GM12891 (cell line): ENCODE measurements at places on chromosomes 1 and 21.

- no peak for DNase-seq
These were observed 44.8 kb downstream of the OLFML3 start for GRCh38 chr1:114024049-114024448.

- no peak for DNase-seq
These were observed 23.7 kb upstream of the EPHA8 start for GRCh38 chr1:22539510-22540118.

GRCh38 chr1:218671573-218671972, 326.4 kb downstream of the TGFB2 start:
- no peak for DNase-seq

- no peak for DNase-seq
These were observed 42.9 kb downstream of the HLX start for GRCh38 chr1:220921971-220922635.

DNA sequence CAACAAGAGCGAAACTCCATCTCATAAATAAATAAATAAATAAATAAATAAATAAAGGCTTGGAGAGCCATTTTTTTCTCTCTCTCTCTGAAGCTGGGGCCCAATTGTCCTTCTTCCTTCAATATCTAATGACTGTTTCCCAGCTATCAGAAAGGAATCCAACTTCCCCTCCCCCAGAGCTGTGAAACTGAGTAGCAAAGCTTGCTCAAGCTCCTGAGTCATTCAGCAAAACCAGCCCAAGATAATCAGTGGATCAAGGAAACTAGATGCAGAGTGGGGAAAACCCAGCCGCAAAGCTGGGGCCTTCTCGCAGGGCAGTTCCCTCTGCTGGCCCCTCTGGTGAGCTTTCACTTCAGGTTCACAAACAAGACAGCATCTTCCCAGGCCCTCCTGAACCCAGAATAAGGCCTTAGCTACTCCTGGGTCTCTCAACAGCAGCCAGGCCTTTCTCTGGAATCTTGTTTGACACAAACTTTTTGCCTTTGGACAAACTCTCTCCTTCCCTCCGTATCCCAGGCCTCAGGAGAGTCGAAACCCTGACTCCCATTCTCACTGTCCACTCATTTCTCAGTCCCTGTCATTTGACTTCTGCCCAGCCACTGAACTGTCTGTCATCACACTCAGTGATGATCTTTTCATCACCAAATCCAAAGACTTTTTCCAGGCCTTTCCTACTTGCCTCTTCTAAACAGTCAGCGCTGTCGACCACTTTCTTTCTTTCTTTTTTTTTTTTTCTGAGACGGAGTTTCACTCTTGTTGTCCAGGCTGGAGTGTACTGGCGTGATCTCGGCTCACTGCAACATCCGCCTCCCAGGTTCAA, 18.0 kb upstream of the PTP4A2 start:
- DNase-seq, result no peak

GRCh38 chr1:85865213-85865612, 157.0 kb upstream of the ZNHIT6 start:
- DNase-seq, result no peak

DNA sequence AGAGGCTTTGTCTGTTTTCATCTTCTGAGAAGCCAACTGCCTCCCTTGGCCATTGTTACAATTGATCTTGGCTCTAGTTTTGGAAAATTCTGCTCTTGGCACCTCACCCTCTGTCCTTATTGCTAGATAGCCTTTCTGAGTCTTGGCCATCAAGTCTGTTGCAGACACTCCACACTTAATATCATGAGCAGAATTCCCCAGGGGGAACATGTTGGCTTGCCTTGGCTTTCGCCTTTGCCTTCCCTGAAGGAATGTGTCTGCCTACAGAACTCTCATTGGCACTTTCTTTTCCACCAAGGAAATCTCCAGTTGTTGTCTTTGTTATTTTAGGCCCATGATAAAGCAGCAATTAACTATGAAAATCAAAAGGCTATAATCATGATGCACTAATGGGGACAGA, 42.7 kb upstream of the LDLRAP1 start:
- no peak for DNase-seq

- DNase-seq, result no peak
These were observed 65.8 kb upstream of the BCL9 start for GRCh38 chr1:147475488-147475887.

DNA sequence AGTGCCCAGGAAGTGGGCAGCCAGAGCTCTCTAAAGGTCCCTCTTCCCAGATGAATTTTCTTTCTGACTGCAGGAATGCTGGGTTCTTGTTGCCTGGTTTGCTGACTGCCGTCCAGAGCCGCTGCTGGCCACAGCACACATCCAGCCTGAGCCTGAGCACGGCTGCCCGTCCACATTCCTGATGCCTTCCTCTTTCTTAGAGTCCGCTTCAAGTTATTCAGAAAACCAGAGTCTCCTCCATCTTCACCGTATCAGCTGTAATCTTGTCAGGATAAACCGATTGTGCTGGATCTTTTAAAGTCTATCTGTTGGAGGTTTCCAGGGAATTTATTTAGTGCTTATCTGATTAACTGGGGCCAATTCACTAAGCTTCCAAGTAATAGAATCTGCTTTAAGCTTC, 84.8 kb upstream of the BCAR3 start:
- no peak for DNase-seq

- DNase-seq, result no peak
These were observed 16.4 kb downstream of the INPP5B start for GRCh38 chr1:37930246-37931101.

DNA sequence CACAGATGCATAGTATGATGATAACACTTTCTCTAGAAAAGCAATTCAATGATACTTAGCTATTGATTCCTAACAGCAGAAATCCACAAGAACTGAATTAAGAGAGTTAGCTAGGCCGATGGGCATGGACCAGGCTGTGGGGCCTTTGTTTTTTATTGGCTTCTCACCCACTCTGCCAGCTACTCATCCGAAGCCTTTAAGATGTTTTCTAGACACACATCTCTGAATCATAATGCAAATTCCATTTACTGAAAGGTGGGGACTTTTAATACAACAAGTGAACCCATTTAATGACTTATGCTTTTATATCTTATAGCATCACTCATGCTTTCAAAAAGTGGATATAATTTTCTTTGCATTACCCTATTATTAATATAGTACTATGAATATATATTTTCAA, 170.2 kb downstream of the RUNX1 start:
- DNase-seq, result no peak

- no peak for DNase-seq
These were observed 220.6 kb upstream of the PKN2 start for GRCh38 chr1:88463401-88463985.

DNA sequence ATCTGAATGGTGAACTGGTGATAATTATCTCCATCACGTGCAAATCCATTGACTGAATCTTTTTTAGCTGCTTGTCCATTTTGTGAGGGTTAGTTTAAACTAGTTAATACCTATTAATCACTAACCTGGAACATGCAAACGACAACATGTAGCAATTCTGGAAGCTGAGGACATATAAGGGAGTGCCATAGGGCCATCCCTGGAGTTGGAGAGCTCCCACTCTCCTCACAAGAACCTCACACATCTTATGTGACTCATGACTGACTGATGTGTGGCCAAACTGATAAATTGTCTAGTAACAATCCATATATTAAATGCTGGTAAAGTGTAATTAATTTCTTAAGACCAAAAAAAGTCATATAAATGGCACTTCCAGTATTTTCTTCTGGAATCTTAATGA, 62.9 kb upstream of the HOOK1 start:
- DNase-seq, result no peak

GRCh38 chr1:31228986-31229385, 10.7 kb downstream of the NKAIN1 start:
- no peak for DNase-seq

- no peak for DNase-seq
These were observed 19.7 kb downstream of the FGGY start for GRCh38 chr1:59316497-59317128.

GRCh38 chr1:43534256-43534655, 3.6 kb downstream of the PTPRF start:
- DNase-seq, result no peak

DNA sequence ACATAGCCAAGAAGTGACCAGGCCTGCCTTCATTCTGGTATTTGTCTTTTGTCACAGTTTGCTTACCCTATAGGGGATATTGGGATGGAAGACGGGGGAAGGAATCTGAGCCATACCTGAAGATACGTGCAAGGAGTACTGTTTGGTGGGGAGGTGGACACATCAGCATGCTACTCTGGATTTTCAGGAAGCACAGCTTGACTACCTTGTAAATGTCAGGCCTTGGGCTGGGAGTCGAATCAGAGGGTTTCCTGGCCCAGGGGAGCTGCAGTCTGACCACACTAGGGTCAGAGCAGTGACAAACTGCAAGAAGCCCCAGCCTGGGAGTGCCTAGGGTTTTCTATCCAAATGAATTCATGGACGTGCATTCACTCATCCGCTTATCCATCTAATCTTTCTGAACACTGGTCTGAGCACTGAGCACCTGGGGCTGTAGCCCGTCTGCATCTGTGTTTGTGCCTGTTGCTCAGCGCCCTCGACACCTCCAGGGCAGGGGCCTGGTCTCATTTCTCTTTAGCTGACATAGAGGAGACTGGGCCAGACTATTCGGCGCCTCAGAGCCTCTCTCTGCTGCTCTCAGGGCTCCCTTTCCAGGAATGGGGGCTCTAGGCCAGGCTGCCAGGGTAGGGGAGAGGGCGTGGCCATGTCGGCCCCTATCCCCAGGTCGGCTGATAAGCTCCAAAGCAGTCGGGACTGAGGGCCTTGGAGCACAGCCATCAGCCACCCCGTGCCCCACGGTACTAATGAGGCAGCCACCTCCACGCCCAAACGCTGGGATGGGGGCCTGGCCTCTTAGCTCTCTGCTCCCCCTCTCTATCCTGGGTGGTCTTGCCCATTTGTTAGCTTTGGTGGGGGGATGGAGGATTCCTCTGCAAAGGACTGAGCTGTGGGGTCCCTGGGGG, 47.0 kb upstream of the SLC2A1 start:
- DNase-seq, result no peak

- DNase-seq, result no peak
These were observed 32.3 kb downstream of the CHRM3 start for GRCh38 chr1:239418681-239419080.

GRCh38 chr1:74463333-74463988, 49.0 kb downstream of the LRRC53 start:
- no peak for DNase-seq

DNA sequence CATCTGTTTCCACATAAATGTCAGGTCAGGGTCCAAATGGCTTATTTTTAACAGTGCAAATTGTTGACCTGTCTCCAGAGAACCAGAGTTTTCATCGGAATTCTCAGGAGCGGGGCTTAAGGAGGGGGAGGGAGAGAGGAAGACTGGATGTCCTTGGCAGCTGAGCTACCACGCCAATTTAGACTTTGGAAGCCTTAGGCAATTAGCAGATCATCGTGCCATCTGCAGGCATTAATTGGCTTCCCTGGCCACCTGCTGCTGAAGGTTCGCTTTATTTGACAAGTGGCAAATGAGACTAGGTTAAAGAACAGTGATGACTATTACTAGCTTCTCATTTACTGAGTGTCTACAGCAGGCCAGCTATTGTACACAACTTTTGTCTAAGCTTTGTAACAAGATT, 43.7 kb downstream of the HLX start:
- DNase-seq, result no peak

DNA sequence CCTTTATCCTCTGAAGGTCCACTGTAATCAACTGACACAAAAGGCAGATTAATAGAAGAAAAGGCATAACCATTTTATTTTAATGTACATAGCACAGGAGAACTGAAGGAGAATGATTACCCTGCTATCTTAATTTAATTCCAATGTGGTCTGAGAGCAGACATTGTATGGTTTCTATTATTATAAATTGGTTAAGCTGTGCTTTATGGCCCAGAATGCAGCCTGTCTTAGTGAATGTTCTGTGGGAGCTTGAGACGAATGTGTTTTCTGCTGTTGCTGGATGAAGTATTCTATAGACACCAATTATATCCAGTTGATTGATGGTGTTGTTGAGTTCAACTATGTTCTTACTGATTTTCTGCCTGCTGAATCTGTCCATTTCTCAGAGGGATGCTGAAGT, 25.0 kb upstream of the SLC2A1 start:
- no peak for DNase-seq

- DNase-seq, result no peak
These were observed 29.3 kb downstream of the NUP133 start for GRCh38 chr1:229478852-229479251.

DNA sequence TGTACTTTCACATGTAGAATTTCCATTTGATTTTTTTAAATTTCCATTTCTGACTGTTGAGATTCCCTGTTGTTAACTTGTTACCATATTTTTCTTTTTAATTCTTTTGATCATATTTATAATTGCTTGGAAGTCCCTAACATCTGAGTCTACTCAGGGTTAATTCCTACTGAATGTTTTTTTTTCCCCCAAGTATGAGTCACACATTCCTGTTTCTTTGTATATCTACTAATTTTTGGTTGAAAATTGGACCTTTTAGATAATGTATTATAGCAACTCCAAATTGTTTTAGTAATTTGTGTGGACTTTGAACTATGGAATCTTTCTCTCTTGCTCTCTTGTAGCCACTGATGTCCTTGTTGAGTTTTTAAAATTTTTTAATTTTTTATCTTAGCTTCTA, 54.6 kb downstream of the STXBP3 start:
- no peak for DNase-seq

DNA sequence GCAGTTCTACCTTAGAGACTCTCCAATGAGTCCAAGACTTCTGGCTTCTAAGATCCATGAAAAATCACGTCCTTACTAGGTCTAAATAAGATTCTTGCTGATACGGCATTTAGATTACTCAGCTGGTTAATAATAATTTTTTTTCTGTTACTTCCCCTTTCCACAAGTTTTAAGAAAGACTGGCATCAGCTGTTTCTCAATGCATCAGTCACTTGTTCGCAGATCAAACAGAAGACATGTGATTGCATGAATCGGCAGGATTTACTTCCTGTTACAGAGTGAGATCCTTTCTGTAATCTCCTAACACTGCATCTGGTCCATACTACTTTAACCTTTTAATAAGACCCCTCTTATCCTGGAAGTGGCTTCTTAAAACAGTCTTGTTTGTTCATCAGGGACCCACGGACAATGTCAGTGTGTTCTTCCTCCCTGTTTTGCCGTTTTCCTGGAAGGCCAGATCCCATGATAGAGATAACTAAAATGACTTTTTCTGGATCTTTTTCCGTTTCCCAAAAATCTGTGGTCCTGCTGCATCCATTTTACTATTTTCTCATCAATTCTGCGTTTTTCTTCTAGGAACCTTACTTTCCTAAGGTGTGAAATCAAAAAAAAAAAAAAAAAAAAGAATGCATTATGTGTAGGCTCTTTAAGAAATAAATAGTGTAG, 6.1 kb downstream of the NPL start:
- DNase-seq, result no peak

GRCh38 chr1:164853146-164853545, 294.2 kb downstream of the PBX1 start:
- DNase-seq, result no peak

GRCh38 chr1:165376811-165377311, 20.3 kb upstream of the LMX1A start:
- DNase-seq, result no peak

GRCh38 chr1:243264717-243265116, 8.9 kb downstream of the SDCCAG8 start:
- no peak for DNase-seq

- no peak for DNase-seq
These were observed 1.7 kb downstream of the PADI3 start for GRCh38 chr1:17250601-17251000.

GRCh38 chr21:43814215-43815106, 25.1 kb downstream of the RRP1 start:
- DNase-seq, result no peak
